ENCODE measurements at places on chromosomes 4 and X. TPM values are rescaled to one million over a fixed set of nuclear protein-coding genes. Genes with fewer than 3 reads are reported as not detected.

Gene C4orf50
- polyA plus RNA-seq, result 0.01 TPM

Gene ZBTB49
- polyA plus RNA-seq, result 7.6 TPM

Gene MID2
- polyA plus RNA-seq, result 21.2 TPM

Gene YIPF7
- polyA plus RNA-seq, result 0.37 TPM

Gene PRDM5
- polyA plus RNA-seq, result 32.2 TPM

GRCh38 chr4:67685532-67685859 is 15.5 kb downstream of the UBA6 start:
- H3K36me3 ChIP-seq, result peaks cover 24% of the 10 kb centered on the region
- DNase-seq, result no peak
- no peaks in the 10 kb centered on the region for H3K4me1 ChIP-seq
- no peak overlapping the region for H3K4me3 ChIP-seq
- H3K27ac ChIP-seq, result no peak overlapping the region

DNA sequence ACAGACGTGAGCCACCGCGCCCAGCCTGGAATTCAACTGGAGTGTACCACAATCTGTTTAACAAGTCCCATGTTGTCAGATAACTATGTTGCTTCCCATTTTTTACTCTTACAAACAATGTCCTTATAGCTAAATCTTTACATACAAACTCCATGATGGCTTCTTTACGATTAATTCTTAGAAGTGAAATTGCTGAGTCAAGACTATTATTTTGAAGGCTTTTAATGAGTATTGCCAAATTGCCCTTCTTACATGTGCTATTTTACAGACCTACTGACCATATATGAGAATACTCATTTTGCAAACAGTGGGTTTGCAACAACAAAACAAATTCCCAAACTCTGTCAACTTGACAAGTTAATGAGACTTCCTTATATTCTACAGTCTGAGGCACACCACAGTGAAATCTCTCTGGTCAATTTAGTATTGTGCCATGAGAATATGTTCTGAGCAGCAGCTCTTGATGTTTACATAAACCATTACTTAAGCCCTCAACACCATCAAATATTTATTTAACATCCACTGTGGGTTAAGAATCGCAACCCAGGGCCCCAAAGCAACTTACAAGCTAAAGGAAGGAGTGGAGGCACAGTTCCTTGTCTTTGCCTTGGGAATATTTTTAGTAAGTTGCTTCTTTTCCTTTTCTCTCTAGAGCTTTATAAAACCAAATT is 128.5 kb downstream of the SPRY1 start:
- H3K4me1 ChIP-seq, result no peaks in the 10 kb centered on the region
- no peaks in the 10 kb centered on the region for H3K36me3 ChIP-seq
- no peak for DNase-seq
- no peaks in the 10 kb centered on the region for H3K27me3 ChIP-seq

DNA sequence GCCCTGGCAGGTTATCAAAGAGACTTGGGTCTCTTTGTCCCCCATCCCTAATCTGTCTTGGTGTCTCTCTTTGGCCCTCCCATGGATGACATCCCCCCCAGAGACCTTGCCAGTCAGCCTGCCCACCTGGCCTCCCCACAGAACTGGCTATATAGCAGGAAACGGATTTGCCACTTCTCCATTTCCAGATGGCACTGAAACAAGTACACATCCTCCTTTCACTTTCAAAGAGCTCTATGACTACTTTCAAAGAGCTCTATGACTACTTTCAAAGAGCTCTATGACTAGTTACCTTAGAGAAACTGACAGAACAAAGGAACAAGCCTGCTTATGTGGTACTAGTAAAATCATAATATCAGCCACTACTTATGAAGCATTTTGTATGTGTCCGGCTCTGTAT is 175.3 kb downstream of the MAML3 start:
- no peak overlapping the region for H3K4me3 ChIP-seq
- H3K36me3 ChIP-seq, result no peaks in the 10 kb centered on the region
- H3K27ac ChIP-seq, result no peak overlapping the region

- no peak overlapping the region for H3K27ac ChIP-seq
- DNase-seq, result no peak
- H3K4me1 ChIP-seq, result peaks cover 2% of the 10 kb centered on the region
- H3K4me3 ChIP-seq, result no peak overlapping the region
- no peaks in the 10 kb centered on the region for H3K27me3 ChIP-seq
Observed at GRCh38 chr4:139813881-139814280, 148.3 kb downstream of the MGST2 start.

DNA sequence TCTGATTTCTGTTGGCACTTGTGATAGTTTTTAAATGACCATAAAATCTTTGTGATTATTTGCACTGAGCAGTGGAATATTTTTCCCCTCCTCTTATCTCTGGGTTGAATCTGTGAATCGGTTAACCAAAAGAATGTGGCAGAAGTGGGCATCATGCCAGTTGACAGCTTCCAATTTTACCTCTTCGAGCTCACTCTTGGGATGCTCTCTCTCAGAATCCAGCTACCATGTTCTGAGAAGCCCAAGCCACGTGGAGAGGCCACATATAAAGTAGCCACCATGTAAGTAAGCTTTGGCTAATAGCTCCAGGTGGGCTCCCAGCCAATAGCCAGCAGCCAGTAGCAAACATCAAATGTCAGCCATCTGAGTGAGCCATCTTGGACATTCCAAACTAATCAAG is 12.9 kb upstream of the WDR19 start:
- H3K27me3 ChIP-seq, result no peaks in the 10 kb centered on the region
- H3K36me3 ChIP-seq, result no peaks in the 10 kb centered on the region
- no peak overlapping the region for H3K4me3 ChIP-seq
- no peaks in the 10 kb centered on the region for H3K4me1 ChIP-seq
- no peak for DNase-seq

DNA sequence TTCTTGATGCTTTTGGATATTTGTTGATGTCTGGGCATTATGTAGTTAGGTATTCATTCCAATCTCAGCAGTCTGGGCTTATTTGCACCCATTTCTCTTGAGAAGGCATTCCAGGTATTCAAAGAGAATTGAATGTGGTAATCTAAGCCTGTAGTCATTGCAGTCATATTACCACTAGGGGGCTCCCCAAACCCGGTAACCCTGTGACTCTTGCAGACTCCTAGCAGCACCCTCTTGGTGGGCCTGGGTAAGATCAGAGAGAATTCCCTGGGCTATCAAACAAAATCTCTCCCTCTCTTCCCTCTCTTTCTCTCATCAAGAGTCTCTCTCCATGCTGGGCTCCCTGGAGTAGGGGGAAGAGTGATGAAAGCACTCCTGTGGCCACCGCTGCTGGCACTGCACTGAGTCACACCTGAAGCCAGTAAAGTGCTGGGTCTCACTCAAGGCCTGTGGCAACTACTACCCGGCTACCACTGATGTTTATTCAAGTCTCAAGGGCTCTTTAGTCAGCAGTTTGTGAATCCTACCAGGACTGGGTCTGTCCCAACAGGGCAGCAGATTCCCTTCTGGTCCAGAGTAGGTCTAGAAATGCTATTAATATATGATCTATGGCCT is 187.7 kb upstream of the NUDT10 start:
- H3K4me3 ChIP-seq, result no peak overlapping the region
- H3K27me3 ChIP-seq, result no peaks in the 10 kb centered on the region
- H3K4me1 ChIP-seq, result no peaks in the 10 kb centered on the region
- no peaks in the 10 kb centered on the region for H3K36me3 ChIP-seq
- H3K27ac ChIP-seq, result no peak overlapping the region

GRCh38 chr4:173057442-173057841 is 111.2 kb upstream of the GALNT7 start:
- H3K4me1 ChIP-seq, result no peaks in the 10 kb centered on the region
- H3K27me3 ChIP-seq, result no peaks in the 10 kb centered on the region
- H3K27ac ChIP-seq, result no peak overlapping the region
- H3K36me3 ChIP-seq, result no peaks in the 10 kb centered on the region

- H3K27ac ChIP-seq, result no peak overlapping the region
- H3K4me1 ChIP-seq, result no peaks in the 10 kb centered on the region
- H3K27me3 ChIP-seq, result no peaks in the 10 kb centered on the region
- DNase-seq, result no peak
Observed at GRCh38 chr4:159129814-159130550, 27.1 kb downstream of the RAPGEF2 start.

DNA sequence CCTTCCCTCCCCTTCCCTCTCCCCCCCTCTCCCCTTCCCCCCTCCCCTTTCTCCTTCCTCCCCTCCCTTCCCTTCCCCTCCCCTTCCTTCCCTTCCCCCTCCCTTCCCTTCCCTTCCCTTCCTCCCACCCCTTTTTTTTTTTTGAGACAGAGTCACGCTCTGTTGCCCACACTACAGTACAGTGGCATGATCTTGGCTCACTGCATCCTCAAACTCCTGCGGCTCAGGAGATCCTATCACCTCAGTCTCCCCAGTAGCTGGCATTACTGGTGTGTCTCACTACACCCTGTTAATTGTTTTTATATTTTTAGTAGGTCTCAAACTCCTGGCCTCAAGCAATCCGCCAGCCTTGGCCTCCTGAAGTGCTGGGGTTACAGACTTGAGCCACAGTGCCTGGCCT is 66.6 kb downstream of the TBC1D9 start:
- no peaks in the 10 kb centered on the region for H3K36me3 ChIP-seq
- H3K27ac ChIP-seq, result peak overlapping the region; percentile 45
- no peaks in the 10 kb centered on the region for H3K4me1 ChIP-seq
- no peak for DNase-seq
- H3K27me3 ChIP-seq, result no peaks in the 10 kb centered on the region
- H3K4me3 ChIP-seq, result no peak overlapping the region

DNA sequence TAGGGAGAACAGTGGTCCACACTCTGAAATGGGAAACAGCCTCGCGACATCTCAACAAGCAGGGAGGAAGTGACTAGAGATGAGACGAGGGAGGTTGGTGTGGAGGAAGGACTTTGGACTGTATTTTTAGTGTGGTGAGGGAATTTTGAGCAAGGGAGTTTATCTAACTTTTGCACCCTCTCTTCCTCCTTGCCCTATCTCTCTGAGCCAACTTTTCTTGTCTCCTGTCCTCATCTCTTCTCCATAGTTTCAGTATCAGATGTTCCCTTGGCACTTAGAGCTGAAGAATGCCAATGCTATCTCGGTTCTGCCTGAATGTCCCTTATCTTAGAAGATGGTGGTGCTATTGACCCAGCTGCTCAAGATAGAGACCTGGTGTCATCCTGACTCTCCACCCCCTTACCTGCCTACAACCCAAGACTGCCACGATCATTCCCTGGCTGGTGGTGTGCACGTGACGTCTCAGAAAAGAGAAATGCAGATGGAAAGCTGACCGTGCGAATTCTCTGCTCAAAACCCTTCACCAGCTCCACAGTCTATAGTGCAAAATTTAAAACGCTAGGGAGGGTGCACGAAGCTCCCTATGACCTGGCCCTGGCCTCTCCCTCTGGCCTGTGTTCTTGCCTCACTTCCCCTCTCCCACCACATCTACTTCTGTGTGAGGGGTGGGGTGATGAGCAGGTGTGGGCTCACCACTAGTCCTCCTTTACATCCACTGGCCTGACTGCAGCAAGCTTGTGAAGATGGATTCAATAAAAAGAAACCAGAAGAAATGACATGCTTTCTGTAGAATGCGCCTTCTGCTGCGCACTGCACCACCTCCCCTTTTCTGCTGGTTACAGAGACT is 20.9 kb downstream of the MPP1 start:
- H3K36me3 ChIP-seq, result no peaks in the 10 kb centered on the region
- no peak for DNase-seq
- H3K4me3 ChIP-seq, result no peak overlapping the region
- no peak overlapping the region for H3K27ac ChIP-seq
- H3K27me3 ChIP-seq, result no peaks in the 10 kb centered on the region

DNA sequence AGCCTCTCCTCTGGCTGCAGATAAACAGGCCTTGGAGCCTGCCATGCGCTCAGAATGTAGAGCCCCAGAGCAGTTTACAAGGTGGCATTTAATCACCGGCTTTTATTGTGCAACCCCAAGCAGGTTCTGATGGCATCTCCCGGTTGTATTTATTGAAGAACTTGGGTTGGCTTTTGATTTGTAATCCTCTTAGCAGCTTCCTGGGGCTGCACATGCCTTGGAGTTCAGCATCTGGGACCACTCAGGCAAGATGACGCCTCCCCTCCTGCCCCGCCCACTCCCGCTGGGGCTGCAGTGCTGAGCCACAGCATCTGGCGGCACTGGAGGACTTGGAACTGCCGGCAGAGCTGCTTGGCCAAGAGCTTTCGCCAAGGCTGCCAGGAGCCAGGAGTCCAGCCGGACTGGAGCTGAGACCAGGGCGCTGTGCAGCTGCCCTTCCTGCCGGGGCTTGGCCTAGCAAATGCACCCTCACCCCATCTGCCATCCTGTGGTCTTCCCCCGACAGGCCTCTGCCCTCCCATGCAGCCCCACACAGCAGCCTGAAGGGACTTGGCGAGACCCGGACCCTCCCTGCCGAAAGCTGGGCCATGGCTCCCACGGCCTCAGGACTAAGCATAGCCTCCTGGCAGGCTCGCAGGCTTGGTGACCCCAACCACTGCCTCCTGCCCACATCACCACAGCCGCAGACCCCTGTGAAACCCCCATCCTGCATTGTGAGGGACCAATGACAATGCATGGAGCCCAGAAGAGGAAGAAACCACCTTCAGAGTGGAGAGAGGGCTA is 5.4 kb downstream of the HTRA3 start:
- no peak overlapping the region for H3K27ac ChIP-seq
- peak; percentile 79 for DNase-seq
- no peaks in the 10 kb centered on the region for H3K27me3 ChIP-seq
- H3K36me3 ChIP-seq, result no peaks in the 10 kb centered on the region
- peaks cover 90% of the 10 kb centered on the region for H3K4me1 ChIP-seq

DNA sequence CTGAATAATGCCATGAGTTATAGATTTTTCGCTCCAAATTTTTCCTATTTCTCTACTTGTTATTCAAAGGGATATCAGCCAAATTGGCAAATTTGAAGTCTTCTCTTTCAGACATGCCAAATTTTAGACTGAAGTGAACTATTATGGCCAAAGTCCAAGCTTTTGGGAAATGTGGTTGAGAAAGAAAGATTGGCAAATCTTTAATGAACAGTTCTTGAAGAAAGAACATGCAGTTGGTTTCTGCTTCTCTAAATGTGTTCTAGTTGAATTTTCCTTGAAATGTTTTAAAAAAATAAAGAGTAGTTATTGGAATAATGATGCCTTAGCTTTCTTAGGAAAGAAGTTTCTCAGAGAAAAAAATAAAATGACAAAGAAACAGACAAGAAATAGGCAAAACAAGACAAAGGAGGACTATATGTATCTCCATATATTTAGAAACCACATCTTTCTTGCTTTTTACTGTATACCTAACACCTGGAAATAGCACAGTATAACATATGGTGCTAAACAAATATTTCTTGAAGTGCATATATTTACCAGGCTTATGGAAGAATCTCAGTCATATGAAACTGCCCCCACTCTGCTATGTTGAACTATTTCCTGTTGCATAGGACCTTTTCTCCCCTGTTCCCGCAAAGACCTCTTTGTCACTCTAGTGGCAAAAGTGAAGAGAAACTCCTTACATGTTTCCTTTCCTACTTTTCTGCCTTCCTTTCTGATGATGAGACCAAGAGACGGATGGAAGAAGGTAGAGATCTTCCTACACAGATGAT is 250.0 kb downstream of the ARHGAP24 start:
- peaks cover 36% of the 10 kb centered on the region for H3K4me1 ChIP-seq
- H3K27ac ChIP-seq, result peak overlapping the region; percentile 80
- H3K27me3 ChIP-seq, result no peaks in the 10 kb centered on the region
- DNase-seq, result no peak
- H3K36me3 ChIP-seq, result no peaks in the 10 kb centered on the region

Measured in left lung (tissue), 14 donors.